ENCODE measurements at places on chromosomes 11 and 22. TPM values are rescaled to one million over a fixed set of nuclear protein-coding genes. Genes with fewer than 3 reads are reported as not detected.

The SLC29A2 gene
- total RNA-seq, result 0.29 TPM

The OR2AG2 gene
- 1.6 TPM for total RNA-seq

The ADAMTS8 gene
- under 0.01 TPM for total RNA-seq

The LIF gene
- 82.9 TPM for total RNA-seq

The GLYAT gene
- not detected for total RNA-seq

The MS4A6A gene
- not detected for total RNA-seq

The CHRNA10 gene
- total RNA-seq, result 0.66 TPM

The CBLIF gene
- not detected for total RNA-seq

The SNX32 gene
- not detected for total RNA-seq

The TTC36 gene
- total RNA-seq, result 0.86 TPM

The RHOD gene
- total RNA-seq, result 7.6 TPM

The APOBEC3G gene
- 12.7 TPM for total RNA-seq

The ASCC2 gene
- 39.2 TPM for total RNA-seq

The MS4A6E gene
- not detected for total RNA-seq

The TUBA8 gene
- total RNA-seq, result 0.66 TPM

The CSF2RB gene
- total RNA-seq, result 0.14 TPM

The ACR gene
- not detected for total RNA-seq

The HEPHL1 gene
- 4.4 TPM for total RNA-seq

The C11orf42 gene
- not detected for total RNA-seq

The TUB gene
- total RNA-seq, result 0.88 TPM

The OR51B5 gene
- 0.57 TPM for total RNA-seq

The KCNQ1 gene
- total RNA-seq, result not detected

The CACNA1I gene
- total RNA-seq, result under 0.01 TPM

The TRIM48 gene
- total RNA-seq, result not detected

The C11orf91 gene
- not detected for total RNA-seq

The TST gene
- total RNA-seq, result 34.4 TPM

The CCDC188 gene
- not detected for total RNA-seq

The DEPDC5 gene
- 8.5 TPM for total RNA-seq

The MTMR2 gene
- 64.6 TPM for total RNA-seq

The PHOX2A gene
- total RNA-seq, result not detected

The BIK gene
- 1.3 TPM for total RNA-seq

The POU2AF2 gene
- total RNA-seq, result not detected

The IL10RA gene
- total RNA-seq, result not detected

The KCNJ11 gene
- total RNA-seq, result not detected

The ST14 gene
- total RNA-seq, result under 0.01 TPM

The RRP8 gene
- 15.0 TPM for total RNA-seq

The LTBP3 gene
- 55.6 TPM for total RNA-seq

The UBQLNL gene
- total RNA-seq, result 0.14 TPM

The SLC22A12 gene
- total RNA-seq, result not detected

The PACSIN3 gene
- total RNA-seq, result 16.6 TPM

The GLYATL2 gene
- not detected for total RNA-seq

The TMPRSS5 gene
- under 0.01 TPM for total RNA-seq

The ARFGAP2 gene
- 162 TPM for total RNA-seq

The ZNF214 gene
- 1.4 TPM for total RNA-seq

The OR2D2 gene
- 1.4 TPM for total RNA-seq

The TP53I11 gene
- total RNA-seq, result 21.2 TPM

The SLC35C1 gene
- total RNA-seq, result 32.0 TPM

The OR10D3 gene
- under 0.01 TPM for total RNA-seq

The ZBTB16 gene
- under 0.01 TPM for total RNA-seq

The IGF2 gene
- total RNA-seq, result 60.7 TPM

The LINC01488 gene
- total RNA-seq, result not detected

The MAPK8IP1 gene
- 9.7 TPM for total RNA-seq
